CD4-positive, alpha-beta T cell treated with Interleukin-21 for 1 hour (primary cell): ENCODE measurements at places on chromosomes 16 and 17.
A peak's percentile ranks its signal among the peaks of the same experiment; 100 is the strongest.

GRCh38 chr17:48223945-48224344 is 116.4 kb downstream of the SNX11 start:
- DNase-seq, result no peak

GRCh38 chr17:60300949-60301348 is 91.0 kb downstream of the USP32 start:
- DNase-seq, result no peak

GRCh38 chr17:27299384-27300049 is 5.6 kb downstream of the WSB1 start:
- no peak for DNase-seq

DNA sequence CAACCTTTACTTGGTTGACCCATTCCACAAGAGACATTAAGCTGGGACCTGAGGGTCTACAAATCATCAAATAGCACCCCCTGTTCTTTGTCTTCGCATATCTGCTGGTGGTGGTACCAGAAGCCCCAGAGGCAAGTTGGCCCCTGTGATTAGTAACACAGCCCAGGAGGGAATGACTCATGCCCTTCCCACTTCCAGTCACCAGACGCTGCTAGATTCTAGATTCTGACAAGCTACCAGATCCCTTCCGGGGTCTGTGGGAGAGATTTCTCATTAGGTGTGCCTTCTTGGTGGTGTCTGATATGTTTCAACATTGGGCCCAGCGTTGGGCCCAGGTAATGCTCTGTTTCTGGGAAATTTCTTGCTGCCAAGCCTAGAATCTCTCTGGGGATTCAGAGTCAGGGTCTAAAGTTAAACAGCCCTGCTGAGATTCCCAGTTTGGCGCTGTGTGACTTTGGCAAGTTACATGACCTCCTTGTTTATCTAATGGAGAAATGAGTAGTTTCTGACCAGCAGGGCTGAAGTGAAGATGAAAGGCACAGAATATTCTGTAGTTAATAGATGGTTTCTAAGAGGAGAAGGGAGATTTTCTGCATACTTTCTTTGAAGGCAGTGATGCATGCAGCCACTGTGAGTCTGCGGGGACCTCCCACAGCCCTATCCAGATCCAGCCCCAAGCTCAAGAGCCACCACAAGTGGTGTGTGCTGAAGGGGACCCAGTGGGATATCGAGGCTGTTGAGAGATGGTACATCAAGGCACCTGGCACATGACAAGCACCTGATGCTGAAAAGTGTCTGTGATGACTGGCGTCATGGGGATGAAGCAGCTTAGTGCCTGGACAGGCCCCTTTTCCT is 3.9 kb downstream of the TRPV2 start:
- peak; percentile 38 for DNase-seq

DNA sequence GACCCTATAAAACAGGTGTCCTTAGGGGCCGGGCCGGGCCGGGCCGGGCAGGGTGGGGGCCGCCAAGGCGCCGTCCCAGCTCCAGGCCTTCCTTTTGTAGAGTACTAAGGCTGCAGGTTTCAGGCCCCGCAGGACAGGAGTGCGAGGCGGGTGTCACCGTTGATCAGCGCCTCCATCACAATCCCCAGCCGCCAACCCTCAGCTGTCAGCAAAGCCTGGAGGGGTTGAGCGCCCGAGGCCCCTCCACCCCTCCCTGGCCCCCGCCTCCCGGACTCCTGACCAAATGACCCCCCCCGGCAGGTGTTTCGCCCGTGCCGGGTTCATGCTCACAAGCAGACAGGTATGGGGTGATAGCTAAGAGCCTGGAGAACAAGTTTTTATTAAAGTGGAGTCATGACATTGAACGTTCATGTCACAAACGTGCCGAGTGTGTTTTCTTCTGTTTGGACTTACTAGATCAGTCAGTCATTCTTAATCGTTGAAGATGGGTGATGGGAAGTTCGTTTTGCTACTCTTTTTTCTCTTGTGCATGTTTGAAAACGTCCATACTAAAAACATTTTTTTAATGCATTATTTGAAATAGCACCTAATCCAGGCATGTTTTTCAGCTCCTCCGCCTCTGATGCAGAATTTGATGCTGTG is 534 bp downstream of the ARL2BP start:
- DNase-seq, result no peak

DNA sequence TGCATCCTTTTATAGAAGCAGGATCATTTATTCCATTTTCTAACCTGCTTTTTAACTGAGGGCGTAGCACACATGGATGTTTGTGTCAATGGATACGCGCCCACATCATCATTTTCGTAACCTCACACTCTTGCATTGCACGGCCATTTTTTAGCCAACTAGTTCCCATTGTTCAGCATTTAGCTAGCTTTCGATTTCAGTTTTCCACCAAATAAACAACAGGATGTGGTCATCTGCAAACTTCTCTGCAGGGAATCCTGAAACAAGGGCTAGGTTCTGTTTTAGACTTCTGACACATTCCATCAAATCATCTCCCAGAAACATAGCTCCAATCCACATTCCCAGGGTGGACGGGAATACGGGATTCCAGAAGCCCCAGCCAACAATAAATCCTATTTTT is 6.4 kb downstream of the CYB561 start:
- peak; percentile 66 for DNase-seq

- DNase-seq, result peak; percentile 43
These were observed 633 bp upstream of the NOL3 start for GRCh38 chr16:67169642-67170167.

DNA sequence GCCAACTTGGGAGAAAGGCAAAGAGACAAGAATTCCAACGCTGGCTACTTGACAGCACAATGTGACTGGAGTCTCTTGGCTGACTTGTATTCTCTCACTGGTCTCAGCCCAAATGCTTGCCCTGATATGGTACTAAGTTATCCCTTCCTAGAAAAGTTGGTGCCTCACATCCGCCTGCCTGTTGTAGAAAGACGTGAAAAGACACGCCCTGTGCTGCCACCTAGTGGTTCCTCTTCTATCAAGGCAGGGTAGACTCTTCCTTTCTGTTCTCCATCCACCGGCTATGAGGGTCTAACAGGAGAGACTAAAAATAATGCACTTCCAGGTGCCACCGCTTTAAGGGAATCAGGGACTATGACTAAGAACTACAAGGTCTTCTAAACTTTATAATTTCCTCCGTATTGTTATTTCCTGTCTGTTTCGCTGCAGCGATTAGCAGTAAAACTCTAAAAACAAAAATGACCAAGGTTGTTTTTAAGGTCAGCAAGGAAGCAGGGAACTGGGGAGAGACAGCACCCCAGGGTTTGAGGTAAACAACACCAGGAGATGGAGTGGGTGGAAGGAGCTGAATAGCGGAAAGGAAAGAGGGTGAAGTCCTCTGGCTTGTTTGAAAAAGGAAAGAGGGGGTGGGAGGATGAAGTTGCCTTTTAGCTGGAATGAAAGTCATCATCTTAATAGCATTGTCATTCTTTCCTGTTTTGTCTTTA is 109.5 kb downstream of the YPEL2 start:
- peak; percentile 86 for DNase-seq

GRCh38 chr17:82100502-82101298 is 2.7 kb upstream of the FASN start:
- no peak for DNase-seq

- peak; percentile 71 for DNase-seq
These were observed 334.5 kb downstream of the SEC14L1 start for GRCh38 chr17:77475016-77475976.

GRCh38 chr17:19401321-19402010 is 9.6 kb upstream of the RNF112 start:
- DNase-seq, result no peak

DNA sequence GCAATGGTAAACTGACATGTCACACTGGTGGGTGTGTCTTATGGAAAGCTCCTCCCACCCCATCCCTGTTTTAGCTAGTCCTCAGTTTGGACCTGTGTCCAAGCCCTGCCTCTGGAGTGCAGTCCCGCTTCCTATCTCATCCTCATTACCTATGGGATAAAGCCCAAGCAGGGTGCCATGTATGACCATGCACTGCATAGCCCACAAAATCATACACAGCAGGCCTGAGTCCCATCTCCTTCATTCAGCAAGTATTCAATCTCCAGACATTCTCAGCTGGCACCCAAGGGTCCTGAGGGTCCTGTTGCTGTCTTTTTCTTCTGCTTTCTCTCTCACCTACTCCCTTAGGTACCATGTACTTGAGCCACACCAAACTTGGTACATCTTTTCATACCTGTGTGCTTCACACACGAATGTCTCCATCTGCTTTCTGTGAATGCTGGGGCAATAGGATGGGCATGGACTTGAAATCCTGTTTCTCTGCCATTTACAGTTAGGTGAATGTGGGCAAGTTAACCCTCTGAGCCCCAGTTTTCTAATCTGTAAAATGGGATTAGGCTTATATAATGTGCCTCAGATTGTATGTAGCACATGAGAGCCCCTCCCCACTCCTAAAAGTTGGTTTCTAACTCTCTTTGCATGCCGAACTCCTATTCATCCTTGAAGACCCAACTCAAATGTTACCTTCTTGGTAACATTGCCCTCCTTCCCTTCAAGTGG is 28.5 kb downstream of the TNS4 start:
- DNase-seq, result no peak

GRCh38 chr17:56482229-56482628 is 111.3 kb upstream of the NOG start:
- no peak for DNase-seq

DNA sequence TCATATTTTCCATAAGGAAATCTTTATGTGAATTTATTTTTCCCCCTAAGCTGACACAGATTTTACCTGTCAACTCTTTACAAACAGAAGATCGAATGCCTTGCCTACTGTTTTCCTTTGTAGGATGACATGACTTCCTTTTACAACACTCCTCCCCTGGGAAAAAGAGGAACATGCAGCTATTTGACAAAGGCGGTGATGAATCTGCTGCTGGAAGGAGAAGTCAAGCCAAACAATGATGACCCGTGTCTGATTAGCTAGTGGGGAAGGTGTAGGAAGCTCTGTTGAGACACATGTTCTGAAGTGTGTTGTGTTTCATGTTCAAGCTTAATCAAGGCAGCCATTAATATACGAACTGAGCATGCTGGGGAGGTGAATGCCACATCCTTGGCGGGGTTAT is 238.0 kb downstream of the PHKB start:
- no peak for DNase-seq

DNA sequence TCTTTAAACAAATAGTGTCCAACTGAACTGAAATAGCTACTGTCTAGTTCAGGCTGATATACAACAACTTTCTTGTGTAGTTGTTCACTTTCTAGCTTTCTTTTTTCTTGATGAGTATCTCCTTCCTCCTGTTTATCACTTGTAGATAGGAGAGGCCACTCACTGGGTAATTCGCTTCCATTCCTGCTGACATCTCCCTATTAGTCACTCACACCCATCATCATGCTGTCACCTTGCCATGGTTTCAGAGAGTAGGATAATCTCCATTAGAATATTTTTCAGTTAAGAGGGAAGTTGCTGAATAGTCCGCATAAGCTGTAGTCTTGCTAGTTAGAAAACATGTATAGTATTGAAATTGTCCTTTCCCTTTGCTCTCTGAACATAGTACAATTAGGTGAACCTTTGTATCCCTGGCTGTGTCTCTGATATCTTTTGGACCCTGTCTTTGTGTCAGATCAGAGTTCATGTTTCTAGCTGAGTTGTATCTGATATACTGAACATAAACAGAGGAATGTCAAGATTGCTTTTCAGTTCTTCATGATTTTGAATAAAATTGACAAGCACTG is 64.4 kb upstream of the RASL10B start:
- no peak for DNase-seq
